Epithelial cell of proximal tubule (primary cell): ENCODE measurements at places on chromosomes 6 and 20. TPM values are rescaled to one million over a fixed set of nuclear protein-coding genes. Genes with fewer than 3 reads are reported as not detected.

The SLC35D3 gene
- total RNA-seq, result not detected in 2 replicates

The MUC22 gene
- total RNA-seq, result 0.06 TPM in 1 of 2 replicates, not detected in the other

The EGFL8 gene
- total RNA-seq, result 3.1 and 6.5 TPM in 2 replicates

The EPHA7 gene
- total RNA-seq, result 0.40 and 1.0 TPM in 2 replicates

The NHLRC1 gene
- 0.40 and 1.2 TPM in 2 replicates for total RNA-seq

The PTCHD4 gene
- 0.07 and 1.3 TPM in 2 replicates for total RNA-seq

The CGAS gene
- 9.1 and 18.2 TPM in 2 replicates for total RNA-seq

The PPP1R3G gene
- 0.94 and 2.5 TPM in 2 replicates for total RNA-seq

The PRSS16 gene
- 1.0 and 2.8 TPM in 2 replicates for total RNA-seq

The RALY gene
- total RNA-seq, result 111 and 145 TPM in 2 replicates

The LPA gene
- not detected in 2 replicates for total RNA-seq

The EYA2 gene
- not detected in 2 replicates for total RNA-seq

The TRAM2 gene
- total RNA-seq, result 16.3 and 19.2 TPM in 2 replicates

The GTSF1L gene
- total RNA-seq, result not detected in 2 replicates

The FAM162B gene
- 0.23 and 0.80 TPM in 2 replicates for total RNA-seq

The UBE2V1 gene
- total RNA-seq, result 109 and 112 TPM in 2 replicates

The DLL1 gene
- total RNA-seq, result 1.4 and 1.7 TPM in 2 replicates

The TSPO2 gene
- not detected in 2 replicates for total RNA-seq

The PROKR2 gene
- not detected in 2 replicates for total RNA-seq

The DEFB113 gene
- not detected in 2 replicates for total RNA-seq

The CSTF1 gene
- total RNA-seq, result 21.6 and 39.4 TPM in 2 replicates

The FOXS1 gene
- not detected in 2 replicates for total RNA-seq

The RAET1L gene
- total RNA-seq, result 1.5 and 3.1 TPM in 2 replicates

The POPDC3 gene
- total RNA-seq, result 1.2 and 6.6 TPM in 2 replicates

The SLC12A5 gene
- total RNA-seq, result not detected in 2 replicates

The CCN6 gene
- 0.58 and 1.4 TPM in 2 replicates for total RNA-seq

The MAPK13 gene
- total RNA-seq, result 33.8 and 44.6 TPM in 2 replicates

The EEF1A2 gene
- total RNA-seq, result 1.2 and 20.0 TPM in 2 replicates

The CDS2 gene
- total RNA-seq, result 17.3 and 18.7 TPM in 2 replicates

The HSPA1L gene
- 0.29 and 0.35 TPM in 2 replicates for total RNA-seq

The ANKEF1 gene
- total RNA-seq, result 3.6 and 4.0 TPM in 2 replicates

The MPIG6B gene
- not detected in 2 replicates for total RNA-seq

The C20orf141 gene
- 1.1 TPM in 1 of 2 replicates, not detected in the other for total RNA-seq

The KCNQ2 gene
- total RNA-seq, result 0.14 TPM in 1 of 2 replicates, not detected in the other

The RHAG gene
- not detected in 2 replicates for total RNA-seq

The SPATS1 gene
- total RNA-seq, result not detected in 2 replicates

The DCBLD1 gene
- 6.1 and 23.7 TPM in 2 replicates for total RNA-seq

The SLC25A27 gene
- 1.7 and 5.1 TPM in 2 replicates for total RNA-seq
